Activated CD4-positive, alpha-beta T cell treated with anti-CD3 and anti-CD28 coated beads, Interleukin-2, amount 50 U/mL, for 48 hours (primary cell): ENCODE measurements at places on chromosomes 7 and 10.
A peak's percentile ranks its signal among the peaks of the same experiment; 100 is the strongest.

- peak; percentile 59 for DNase-seq
Measured at GRCh38 chr10:42932735-42933447, 144.0 kb upstream of the RET start.

GRCh38 chr10:14397066-14397465 lies 66.3 kb upstream of the FRMD4A start:
- no peak for DNase-seq

DNA sequence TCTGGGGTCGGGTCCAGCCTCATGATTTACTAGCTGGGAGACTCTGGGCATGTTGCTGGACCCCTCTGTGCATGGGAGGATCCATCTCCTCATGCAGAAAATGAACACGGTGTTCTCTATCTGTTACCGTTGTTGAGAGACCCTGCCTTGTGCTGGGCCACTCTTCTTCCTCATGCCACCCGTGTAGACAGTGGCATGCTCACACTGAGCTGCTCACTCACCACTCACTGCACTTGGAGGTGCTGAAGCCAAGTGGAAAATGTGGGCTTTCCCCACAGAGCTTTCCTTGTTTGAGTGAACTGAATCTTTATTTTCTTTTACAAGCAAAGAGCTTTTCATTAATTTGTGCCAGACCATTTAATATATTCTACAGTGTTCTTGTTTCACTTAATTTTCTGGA lies 77.5 kb upstream of the GDF10 start:
- DNase-seq: no peak

GRCh38 chr7:148289630-148290029 lies 300.9 kb upstream of the C7orf33 start:
- no peak for DNase-seq

GRCh38 chr10:4635883-4636282 lies 190.1 kb upstream of the AKR1E2 start:
- no peak for DNase-seq
